ENCODE measurements at places on chromosomes 2 and 18.
A peak's percentile ranks its signal among the peaks of the same experiment; 100 is the strongest.

- no peak for DNase-seq
Measured at GRCh38 chr2:39696838-39697237, 31.1 kb downstream of the TMEM178A start.

GRCh38 chr2:38620282-38620977 lies 17.7 kb upstream of the HNRNPLL start:
- no peak for DNase-seq

GRCh38 chr2:239309398-239310245 lies 91.2 kb downstream of the HDAC4 start:
- DNase-seq, result no peak

DNA sequence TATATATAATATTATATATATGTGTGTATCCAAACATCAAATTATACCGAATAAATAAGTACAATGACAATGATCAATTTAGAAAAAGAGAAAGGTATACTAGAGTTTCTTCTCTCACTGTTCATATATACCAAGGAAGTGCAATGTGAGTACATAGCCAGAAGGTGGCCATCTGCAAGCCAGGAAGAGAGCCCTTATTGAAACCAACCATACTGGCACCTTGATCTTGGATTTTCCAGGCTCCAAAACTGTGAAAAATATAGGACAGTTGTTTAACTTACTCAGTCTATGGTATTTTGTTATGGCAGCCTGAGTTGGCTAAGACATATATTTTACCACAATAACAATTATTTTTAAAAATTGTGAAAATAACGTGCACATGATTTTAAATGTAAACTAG lies 1490.2 kb upstream of the SLC39A10 start:
- DNase-seq, result peak; percentile 25

DNA sequence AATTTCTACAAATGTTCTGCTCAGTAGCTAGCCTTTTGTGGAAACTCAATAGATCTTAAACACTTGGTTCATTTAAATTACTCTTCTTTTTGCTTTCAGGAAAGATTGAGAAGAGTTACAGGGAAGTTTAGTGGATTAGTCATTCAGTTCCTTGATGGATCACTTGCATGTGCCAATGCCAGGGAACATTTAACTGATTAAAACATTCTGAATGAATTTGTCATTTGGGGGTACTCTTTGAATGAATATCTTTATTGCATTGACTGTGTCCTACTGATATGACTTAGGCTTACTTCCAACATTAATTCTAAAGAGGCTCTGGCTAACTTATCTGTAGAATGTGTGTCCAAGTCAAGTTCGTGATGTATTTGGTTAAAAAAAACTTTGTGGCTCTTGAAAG lies 199.8 kb downstream of the PLCL1 start:
- no peak for DNase-seq

- DNase-seq, result no peak
Measured at GRCh38 chr18:58557008-58557435, 71.9 kb downstream of the ALPK2 start.

GRCh38 chr2:209496586-209496982 lies 72.7 kb downstream of the MAP2 start:
- no peak for DNase-seq

DNA sequence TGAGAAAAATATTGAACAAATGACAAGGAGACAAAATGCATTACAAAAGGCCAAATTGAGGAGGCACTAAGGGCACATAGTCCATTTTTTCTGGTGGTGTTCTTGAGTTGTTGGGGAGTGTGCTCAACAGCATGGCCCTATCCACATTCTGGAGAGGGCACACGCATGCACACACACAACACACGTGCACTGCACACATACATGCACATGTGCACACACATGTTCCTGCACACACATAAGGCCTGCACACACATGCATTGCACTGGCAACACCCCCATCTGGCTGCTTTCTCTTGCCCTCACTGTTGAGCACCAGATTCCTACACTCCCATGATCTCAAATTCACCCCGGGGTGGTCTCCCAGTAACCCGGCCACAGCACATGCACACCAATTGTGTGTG lies 659.2 kb upstream of the RAB6C start:
- DNase-seq, result no peak

- DNase-seq, result no peak
Measured at GRCh38 chr18:34320267-34320666, 95.6 kb upstream of the NOL4 start.

- DNase-seq, result no peak
Measured at GRCh38 chr2:11499081-11499743, 33.3 kb upstream of the E2F6 start.

GRCh38 chr18:61459896-61460648 lies 126.8 kb downstream of the CDH20 start:
- DNase-seq, result no peak

DNA sequence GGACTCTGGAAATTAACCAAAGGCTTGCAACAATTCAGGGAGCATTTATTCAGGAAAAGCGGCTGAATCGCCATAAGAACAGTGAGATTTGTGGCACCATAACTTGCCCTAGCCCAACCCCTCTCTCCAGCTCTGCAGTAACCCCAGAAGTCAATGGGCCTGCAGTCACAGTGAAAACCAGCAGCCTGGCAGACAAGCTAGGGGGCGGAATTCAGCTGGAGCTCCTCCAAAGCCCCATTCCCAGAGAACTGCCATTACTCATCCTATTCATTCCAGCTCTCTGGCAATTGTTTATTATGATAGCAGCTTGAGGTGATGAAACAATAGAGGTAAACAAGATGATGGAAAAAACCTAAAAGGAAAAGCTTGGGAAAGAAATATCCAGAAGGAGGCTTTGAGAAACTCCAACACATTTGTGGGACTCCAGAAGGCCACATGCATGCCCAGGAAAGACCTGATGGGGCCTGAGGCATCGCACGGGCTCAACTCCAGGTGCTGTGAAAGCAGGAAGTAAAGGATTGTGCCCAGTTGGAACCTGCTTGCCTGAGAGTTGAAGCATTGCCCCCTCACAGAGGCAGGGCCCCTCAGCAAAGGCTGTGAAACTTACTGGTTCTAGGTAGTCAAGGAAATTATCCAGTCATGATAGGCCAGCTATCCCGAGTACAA lies 126.7 kb downstream of the TWIST2 start:
- DNase-seq, result no peak

DNA sequence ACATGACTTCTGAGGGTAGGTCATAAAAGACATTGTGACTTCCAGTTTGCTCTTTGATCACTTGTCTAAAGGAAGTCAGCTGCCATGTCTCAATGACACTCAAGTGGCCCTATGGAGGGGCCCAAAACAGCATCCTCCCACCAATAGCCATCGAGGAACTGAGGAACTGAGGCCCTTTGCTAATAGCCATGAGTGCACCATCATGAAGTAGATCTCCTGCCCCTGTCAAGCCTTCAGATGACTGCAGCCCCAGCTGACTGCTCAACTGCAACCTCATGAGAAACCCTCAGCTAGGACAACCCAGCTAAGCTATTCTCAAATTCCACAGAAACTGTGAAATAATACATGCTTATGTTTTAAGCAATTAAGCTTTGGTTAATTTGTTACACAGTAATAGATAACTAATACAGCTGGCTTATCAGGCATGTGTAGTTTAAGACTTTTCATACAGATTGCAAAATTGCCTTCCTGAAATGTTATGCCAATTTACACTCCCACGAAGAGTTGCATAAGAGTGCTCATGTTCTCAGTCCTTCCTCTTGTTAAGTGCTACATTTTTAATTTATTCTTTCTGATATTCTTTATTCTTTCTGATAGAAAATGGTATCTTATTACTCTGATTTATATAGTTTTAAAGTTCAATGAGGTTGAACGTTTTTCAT lies 105.6 kb upstream of the NDUFV2 start:
- no peak for DNase-seq

DNA sequence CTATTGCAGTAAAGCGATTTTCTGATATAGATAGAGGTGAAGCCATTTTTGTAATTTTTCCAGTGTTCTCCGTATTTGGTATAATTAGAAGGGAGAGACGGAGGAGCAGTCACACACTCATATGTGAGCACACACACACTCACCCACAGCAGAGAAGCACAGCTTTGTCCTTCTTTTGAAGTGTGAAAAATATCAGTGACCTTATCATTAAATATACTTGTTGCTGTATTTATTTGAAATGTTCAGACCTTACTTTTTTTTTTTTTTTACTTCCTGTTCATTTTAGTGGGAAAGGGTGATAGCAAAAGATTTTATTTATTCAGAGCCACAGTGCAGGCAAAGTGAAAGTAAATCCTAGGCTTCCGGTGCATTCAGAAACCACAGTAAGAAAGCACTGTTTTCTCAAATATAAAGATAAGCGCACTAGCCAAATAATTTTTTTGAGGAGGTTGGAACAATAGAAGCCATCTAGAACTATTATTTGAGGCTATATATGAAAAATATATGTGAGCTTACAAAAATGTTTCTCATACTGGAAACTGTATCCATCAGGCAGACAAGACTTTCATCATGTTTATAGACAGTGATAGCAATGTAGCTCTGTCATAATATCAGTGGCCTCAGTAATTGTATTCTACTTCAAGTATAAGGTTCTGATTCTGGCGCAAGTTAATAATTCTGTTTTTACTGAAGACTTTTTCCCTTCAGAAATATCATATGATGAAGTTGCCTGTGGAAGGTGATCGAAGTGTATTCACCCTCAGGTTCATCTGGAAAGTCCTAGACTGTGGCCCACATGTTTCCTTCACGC lies 37.2 kb downstream of the TSHZ1 start:
- DNase-seq, result no peak

Data from activated CD8-positive, alpha-beta T cell treated with anti-CD3 and anti-CD28 coated beads, Interleukin-2, amount 10 ng/mL, durations not matched to agents 7 days and 5 days (primary cell).